Glutamatergic neuron (in vitro differentiated cells): ENCODE measurements at places on chromosomes 7 and 10.

- DNase-seq, result no peak
These were observed 4.7 kb upstream of the PWWP2B start for GRCh38 chr10:132392184-132392800.

GRCh38 chr10:43055991-43056567 lies 20.8 kb upstream of the RET start:
- peak; percentile 12 for DNase-seq

DNA sequence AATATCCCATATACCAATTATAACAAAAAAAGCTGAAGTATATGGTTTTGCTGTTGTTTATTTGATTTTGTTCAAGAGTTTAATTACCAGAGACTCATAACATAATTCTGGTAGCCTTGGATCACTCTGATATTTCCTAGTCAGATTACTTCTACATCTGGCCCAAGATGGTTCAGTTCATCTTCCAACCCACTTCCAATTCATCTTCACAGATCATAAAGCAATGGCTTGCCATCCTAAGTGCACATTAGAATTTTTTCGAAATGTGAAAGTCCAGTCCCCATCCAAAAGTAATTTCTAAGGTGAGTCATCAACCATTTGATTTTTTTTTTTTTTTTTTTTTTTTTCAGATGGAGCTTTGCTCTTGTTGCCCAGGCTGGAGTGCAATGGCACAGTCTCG lies 8.0 kb upstream of the HIBADH start:
- no peak for DNase-seq

DNA sequence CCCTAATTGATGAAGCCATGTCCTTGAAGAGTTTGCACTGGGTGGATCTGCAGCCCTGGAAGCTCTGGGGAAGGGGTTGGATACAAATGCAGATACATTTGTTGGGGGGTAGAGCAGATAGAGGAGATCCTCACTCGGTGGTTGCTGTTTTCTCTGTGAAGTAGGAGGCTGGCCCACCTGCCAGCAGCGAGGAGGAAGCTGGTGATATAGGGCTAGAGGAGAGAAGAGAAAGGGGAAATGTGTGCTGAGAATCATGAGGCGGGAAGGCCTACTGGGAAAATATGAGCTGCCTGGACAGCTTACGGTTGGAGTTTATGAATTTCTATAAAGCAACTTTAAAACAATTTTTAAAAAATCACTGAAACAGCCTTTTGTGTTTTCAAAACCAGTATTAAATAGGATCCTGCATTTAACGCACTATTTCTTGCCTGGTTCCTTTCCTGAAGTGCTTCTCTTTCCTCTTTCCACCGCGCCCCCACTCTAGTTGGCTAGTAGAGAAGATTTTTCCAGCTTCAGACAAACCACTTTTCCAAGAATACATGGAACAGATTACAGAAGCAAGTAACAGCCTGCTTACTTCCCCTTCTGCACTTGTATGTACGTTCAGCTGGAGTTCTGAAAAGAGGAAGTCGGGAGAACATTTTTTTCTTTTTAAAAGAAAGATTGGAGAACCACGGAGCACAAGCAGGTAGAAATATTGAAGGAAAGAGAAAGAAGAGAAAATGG lies 100.6 kb upstream of the GLCCI1 start:
- no peak for DNase-seq

DNA sequence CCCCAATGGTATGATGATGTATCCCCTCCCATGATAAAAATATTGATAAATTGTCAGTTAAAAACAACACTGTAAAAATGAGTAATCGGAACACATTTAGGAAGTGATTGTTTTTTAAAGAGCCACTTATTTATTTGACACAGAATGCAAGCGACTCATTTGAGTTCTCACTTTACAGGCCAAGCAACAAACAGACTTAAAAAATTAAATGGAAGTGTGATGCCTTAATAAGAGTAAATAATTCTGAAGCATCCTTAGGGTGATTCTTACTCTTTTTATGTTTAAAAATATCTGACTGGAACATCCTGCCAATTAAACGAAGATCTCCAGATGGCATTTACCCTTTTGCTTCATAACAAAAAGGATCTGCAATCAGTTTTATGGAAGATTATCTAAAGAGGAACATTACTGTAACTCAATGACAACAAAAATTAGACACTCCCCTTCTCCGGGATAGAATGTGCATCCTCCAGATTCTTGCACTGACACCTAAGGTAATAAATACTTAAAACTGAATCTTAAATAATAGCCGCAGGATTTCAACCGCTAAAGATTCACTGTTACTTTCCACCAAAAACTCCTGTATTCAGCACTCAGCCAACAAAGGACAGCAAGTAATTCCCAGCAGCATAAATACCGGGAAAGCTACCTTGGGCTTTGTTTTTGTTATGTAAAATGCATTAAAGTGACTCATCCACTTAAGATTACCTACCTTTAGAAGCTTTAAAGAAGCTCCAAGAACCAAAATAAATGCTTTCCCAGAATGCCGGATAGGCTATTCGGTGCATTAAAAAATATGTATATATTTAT lies 1.7 kb downstream of the CACNA2D1 start:
- no peak for DNase-seq

GRCh38 chr7:23539494-23539907 lies 7.7 kb upstream of the TRA2A start:
- DNase-seq, result no peak

DNA sequence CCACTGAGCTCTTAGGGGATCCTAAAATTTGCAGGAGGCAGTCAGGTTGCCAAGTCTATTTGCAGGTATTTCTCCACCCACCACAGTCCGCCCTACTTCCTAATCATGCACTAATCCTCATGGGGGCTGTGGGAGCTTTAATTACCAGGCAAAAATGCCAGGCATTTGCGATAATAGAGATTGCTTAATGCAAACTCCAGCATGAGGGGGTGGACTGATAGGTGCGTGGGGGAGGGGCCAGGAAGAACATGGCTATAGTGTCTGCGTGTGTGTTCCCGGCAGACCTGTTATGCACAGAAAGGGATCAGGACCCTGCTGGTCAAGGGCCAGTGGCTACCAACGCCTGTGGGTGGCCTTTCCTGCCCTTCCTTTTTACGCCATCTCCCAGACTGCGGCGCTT lies 15.6 kb upstream of the AQP1 start:
- no peak for DNase-seq

DNA sequence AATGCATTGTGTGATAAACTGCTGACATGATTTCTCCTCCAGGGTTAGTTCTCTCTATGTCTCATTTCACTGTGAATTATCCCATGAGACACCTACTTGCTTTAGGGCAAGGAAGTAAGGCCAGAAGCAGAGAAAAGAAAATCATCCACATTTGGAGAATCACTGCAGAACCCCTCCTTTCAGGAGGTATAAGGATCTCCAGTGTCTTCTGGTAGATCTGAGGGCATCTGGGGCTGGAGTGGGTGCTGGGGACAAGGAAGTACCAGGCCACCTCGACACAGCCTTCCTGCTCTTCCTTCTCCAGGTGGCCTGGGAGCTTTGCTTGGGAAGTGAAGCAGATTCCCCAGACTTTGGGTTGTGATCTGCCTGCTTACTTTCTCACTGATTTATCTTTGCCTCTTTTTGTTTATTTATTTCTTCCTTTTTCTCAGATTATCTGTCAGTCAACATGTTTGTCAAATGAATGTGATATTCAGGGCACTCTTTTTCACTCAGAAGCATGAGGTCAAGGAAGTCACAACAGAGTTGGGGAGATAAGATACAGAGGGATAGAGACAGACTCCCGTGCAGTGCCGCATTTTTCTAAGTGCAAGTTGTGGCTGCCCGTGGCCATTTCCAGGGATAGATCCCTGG lies 12.4 kb upstream of the CAMK2G start:
- no peak for DNase-seq
